ENCODE measurements at places on chromosomes 2 and 18.

- DNase-seq = no peak
Measured at GRCh38 chr2:64795024-64795592, 141.4 kb upstream of the SERTAD2 start.

GRCh38 chr2:190533968-190534309, 583 bp downstream of the NEMP2 start:
- DNase-seq = peak; percentile 39

DNA sequence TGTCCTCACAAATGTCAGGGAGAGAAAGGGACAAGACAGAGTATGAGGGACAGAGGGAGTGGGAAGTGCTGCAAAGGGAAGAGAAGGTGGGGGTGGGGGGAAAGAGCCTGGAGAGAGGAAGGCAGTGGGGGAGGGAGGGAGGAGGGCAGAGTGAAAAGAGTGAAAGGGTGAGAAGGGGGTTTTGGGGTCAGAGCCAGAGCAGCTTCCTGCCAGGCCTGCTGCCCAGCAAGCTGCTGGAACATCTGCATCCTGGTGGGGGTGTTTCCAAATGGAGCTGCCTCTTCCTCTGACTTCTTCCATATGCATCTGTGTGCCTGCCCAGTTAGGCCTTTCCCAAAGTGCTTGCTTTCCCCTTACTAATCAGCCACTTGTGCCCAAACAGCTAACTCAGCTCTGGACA, 94.3 kb upstream of the CELF4 start:
- DNase-seq = no peak

- DNase-seq = no peak
Measured at GRCh38 chr2:205996161-205996560, 89.8 kb downstream of the INO80D start.

- no peak for DNase-seq
Measured at GRCh38 chr2:12809526-12809925, 92.8 kb downstream of the TRIB2 start.

DNA sequence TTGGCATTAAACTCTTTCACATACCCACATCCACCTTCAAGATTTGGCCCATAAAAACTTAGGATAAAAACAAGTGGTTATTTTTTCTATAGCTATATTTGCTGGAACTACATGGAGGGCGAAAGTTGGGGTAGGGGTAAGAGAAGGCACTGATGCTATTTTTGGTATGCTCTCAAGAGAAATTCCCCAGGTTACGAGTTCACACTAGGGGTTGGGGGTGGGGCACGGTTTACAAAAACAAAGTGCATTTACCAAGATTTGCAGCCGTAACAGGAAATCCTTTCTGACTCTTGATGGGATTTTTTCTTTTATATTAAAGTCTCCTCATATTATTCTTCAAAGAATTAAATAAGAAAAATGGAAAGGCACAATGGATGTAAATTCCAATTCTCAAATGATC, 6.8 kb downstream of the SERPINE2 start:
- no peak for DNase-seq

DNA sequence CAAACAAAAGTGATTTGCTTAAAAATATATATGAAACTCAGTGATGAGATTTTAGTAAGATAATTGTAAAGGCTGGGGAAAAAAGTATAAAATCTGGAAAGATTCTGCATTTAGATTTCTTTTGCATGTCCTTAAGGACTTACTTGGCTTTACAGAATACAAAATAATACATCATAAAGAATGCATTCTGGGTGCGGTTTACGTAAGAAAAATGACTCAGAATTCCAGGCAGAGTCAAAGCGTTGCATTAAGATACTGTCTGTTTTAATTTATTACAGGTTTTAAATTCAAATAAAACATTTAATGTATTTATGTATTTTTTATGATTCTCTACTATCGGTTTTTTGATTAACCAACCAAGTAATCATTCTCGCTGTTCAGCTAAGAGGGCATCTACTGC, 178.0 kb downstream of the SH3BP4 start:
- DNase-seq = no peak

- DNase-seq = no peak
Measured at GRCh38 chr2:16104949-16105668, 164.8 kb downstream of the MYCN start.

DNA sequence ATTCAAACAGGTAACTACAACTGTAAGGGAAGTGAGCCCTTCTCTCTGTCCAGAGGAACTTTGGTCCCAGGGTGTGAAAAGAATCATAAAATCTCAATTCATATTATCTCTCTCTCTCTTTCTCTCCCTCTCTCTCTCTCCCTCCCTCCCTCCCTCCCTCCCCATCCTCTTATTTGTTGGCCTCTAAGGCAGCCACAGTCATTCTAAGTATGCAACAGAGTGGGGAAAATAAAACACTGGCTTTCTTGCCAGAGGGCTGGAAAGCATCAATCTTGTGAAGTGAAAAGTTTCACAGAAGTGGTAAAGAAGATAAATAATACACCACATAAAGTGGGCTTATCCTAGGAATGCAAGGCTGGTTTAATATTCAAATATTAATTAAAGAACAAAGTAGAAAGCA, 95.6 kb upstream of the KCNH7 start:
- DNase-seq = no peak

- DNase-seq = no peak
Measured at GRCh38 chr2:158513841-158514240, 57.1 kb downstream of the PKP4 start.

GRCh38 chr2:16117791-16118610, 177.7 kb downstream of the MYCN start:
- DNase-seq = no peak

DNA sequence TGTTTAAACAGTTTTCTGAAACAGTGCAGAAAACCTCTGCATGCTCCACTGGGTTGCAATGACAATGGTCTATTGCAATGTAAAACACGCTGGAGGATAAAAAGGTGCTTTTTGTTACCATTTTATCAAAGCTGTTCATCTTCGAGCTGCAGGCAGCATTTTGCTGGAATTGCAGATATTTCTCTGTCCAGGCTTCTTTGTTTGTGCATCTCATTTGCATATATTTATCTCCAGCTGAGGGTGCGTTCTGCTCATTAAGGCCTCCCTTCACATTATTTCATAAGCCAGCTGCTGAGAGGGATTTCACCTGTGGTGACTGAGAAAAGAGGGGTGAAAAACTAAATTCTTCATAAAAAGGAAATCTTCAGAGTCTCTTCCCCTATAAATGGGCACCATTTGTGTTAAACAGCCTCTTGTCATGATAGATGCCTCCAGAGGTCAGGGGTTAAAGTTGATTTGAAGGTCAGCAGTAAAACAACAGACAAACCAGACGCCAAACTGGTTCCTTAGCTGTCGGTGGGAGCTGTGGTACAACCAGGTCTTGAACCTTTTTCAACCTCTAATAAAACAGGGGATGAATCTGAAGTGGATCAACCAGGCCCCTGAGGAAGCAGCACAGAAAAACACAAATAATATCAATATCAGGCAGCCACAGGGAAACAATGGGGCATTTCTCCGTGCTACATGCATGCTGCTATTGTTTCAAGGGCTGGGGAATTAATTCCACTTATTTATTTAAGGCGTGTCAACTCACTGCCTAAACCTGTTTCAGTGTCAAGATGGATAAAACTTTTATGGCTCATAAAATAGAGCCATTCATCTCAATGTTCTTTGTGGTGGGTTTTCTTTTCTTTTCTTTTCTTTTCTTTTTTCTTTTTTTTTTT, 265.1 kb downstream of the MEIS1 start:
- DNase-seq = no peak

DNA sequence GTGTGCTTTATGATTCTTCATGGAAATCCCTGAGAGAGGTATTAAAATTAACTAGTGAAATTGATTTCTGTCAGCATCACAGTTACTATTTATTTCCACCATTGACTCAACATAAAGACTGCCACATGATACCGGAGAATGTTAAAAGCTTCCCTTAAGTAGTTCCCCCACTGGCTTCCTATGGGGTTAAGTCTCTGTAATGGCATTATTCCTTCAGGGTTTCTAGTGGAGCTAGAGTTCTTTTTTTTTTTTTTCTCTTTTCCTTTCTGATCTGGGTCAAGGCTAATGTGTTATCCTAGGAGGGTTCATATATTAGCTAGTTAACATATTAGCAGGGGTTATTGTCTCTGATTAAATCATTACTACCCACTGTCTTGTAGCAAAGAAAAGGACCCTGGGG, 1919.1 kb upstream of the PIK3C3 start:
- no peak for DNase-seq

- no peak for DNase-seq
Measured at GRCh38 chr2:219142329-219142728, 18.3 kb downstream of the NHEJ1 start.

GRCh38 chr18:70469916-70470315, 181.1 kb downstream of the SOCS6 start:
- peak; percentile 39 for DNase-seq
